Esophagus squamous epithelium (tissue), 5 donors: ENCODE measurements at places on chromosomes 4 and X. TPM values are rescaled to one million over a fixed set of nuclear protein-coding genes. Genes with fewer than 3 reads are reported as not detected.
A peak's percentile ranks its signal among the peaks of the same experiment; 100 is the strongest.

DNA sequence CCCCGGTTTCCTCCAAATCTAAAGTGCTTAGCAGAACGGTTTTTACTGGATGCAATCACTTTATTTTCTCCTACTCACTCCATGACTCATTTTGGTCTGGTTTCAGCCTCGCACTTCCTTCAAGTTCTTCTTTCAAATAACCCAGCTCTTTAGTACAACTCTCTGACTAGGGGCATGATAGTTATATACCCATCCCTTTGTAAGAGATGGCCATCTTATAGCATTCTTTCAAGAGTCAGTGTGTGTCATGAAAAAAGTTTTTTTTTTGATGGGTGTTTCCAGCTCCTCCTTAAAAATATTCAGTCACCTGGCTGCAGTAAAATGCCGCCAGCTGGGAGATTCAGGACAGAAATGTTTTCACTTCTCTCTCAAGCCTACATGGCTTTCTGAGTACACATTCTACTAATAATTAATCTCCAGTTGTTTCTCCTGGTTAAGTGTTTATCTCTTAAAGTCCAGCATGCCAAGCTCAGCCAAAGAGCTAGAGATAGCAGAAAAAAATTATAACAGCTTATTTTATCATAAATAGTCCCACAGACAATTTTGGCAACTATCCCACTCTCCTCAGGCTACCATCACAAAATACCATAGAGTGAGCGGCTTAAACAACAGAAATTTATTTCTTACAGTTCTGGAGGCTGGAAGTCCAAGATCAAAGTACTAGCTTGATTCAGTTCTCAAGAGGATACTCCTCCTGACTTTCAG, 139.3 kb downstream of the GASK1B start:
- H3K4me3 ChIP-seq = no peak overlapping the region
- peak overlapping the region; percentile 43 for H3K27ac ChIP-seq
- H3K36me3 ChIP-seq = no peaks in the 10 kb centered on the region
- DNase-seq = no peak

- peak overlapping the region; percentile 32 for H3K27ac ChIP-seq
- DNase-seq = no peak
- no peak overlapping the region for H3K4me3 ChIP-seq
- H3K36me3 ChIP-seq = no peaks in the 10 kb centered on the region
Measured at GRCh38 chr4:143402776-143403552, 66.3 kb downstream of the GAB1 start.

- peak overlapping the region; percentile 96 for H3K27ac ChIP-seq
- no peaks in the 10 kb centered on the region for H3K36me3 ChIP-seq
- peak overlapping the region; percentile 66 for H3K4me3 ChIP-seq
- no peaks in the 10 kb centered on the region for H3K27me3 ChIP-seq
- no peak for DNase-seq
Measured at GRCh38 chrX:38804682-38805431, 3.6 kb downstream of the MID1IP1 start.

- no peak for DNase-seq
- H3K27me3 ChIP-seq = no peaks in the 10 kb centered on the region
- no peak overlapping the region for H3K4me3 ChIP-seq
- peak overlapping the region; percentile 29 for H3K27ac ChIP-seq
- no peaks in the 10 kb centered on the region for H3K4me1 ChIP-seq
Measured at GRCh38 chrX:28016823-28017222, 35.6 kb upstream of the DCAF8L1 start.

GRCh38 chrX:11267425-11267824, 25.8 kb upstream of the AMELX start:
- H3K36me3 ChIP-seq = no peaks in the 10 kb centered on the region
- no peaks in the 10 kb centered on the region for H3K27me3 ChIP-seq
- no peak overlapping the region for H3K4me3 ChIP-seq
- no peak overlapping the region for H3K27ac ChIP-seq
- no peak for DNase-seq

- H3K4me3 ChIP-seq = no peak overlapping the region
- H3K36me3 ChIP-seq = no peaks in the 10 kb centered on the region
- no peaks in the 10 kb centered on the region for H3K27me3 ChIP-seq
- H3K4me1 ChIP-seq = no peaks in the 10 kb centered on the region
- peak overlapping the region; percentile 3 for H3K27ac ChIP-seq
Measured at GRCh38 chr4:128227991-128228571, 59.5 kb downstream of the PGRMC2 start.

DNA sequence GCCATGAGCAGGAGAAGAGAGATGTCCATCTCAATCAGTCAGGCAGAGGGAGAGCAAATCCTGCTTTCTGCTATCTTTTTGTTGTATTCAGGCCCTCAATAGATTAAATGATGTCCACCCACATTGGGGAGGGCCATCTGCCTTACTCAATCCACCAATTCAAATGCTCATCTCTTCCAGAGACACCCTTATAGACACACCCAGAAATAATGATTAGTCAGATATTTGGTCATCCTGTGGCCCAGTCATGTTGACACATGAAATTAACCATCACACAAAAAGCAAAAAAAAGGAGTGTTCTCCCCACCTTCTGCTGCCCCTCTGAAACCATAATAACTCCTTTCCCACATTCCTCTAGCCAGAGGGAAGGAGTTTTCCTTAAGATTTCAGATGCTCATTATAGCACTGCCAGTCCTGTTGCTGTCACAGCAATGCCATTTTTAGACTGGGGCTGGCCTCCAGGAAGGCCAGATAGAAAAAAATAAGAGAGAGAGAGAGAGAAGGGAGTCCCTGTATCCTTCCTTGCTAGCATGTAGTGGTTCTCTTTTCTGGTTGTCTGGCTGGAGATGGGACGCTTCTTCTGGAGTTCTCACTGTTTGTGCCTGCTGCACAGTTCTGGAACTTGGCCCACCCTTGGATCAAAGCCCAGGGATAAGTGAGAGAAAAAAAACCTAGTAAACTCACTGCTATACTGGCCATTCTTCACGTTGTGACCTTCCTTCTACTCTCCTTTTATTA, 177.7 kb downstream of the RBM46 start:
- DNase-seq = no peak
- no peak overlapping the region for H3K4me3 ChIP-seq
- no peaks in the 10 kb centered on the region for H3K4me1 ChIP-seq
- H3K36me3 ChIP-seq = no peaks in the 10 kb centered on the region
- no peaks in the 10 kb centered on the region for H3K27me3 ChIP-seq

C1QTNF7 gene
- total RNA-seq = 0.11 TPM

SUPT20HL1 gene
- total RNA-seq = not detected

SMIM10 gene
- 1.1 TPM for total RNA-seq
